Right atrium auricular region (tissue), 2 donors: ENCODE measurements at places on chromosomes 7 and 10. TPM values are rescaled to one million over a fixed set of nuclear protein-coding genes. Genes with fewer than 3 reads are reported as not detected.

PKD2L1 gene
- total RNA-seq = not detected

PTF1A gene
- total RNA-seq = not detected

SEMA3D gene
- total RNA-seq = 1.4 TPM

GRCh38 chr10:34743814-34744213, 71.3 kb downstream of the PARD3 start:
- H3K27me3 ChIP-seq = no peaks in the 10 kb centered on the region
- peak overlapping the region; percentile 70 for H3K27ac ChIP-seq
- no peak overlapping the region for H3K4me3 ChIP-seq
- no peaks in the 10 kb centered on the region for H3K36me3 ChIP-seq

DNA sequence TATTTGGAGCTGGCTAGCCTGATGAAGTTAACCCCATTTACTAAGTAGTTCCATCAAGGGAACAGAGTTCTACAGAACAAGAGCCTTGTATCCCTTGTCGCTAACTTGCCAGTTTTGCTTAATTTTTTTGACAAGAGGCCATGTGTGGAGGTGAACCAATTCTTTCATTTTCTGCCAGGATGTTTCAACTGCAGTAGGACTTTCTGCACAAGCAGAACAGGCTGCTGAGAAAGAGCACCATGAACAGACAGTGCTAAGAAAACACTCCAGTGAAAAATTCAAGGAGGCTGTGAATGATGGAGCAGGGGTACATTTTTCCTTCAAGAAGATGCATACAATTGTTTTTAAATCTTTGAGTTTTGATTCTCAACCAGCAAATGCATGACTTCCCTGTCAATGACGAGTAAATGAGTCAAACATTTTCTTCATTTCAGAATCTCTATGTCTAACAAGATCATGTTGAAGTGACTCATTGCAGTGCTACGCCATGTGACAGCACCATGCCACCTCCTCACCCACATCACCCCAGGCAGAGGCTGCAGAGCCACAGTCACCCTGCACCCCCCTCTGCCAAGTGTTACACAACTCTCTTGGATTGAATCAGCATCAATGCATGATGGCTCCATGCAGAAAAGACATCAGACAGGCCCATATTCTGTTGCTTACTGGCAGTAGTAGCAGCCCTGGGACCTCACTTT, 193.1 kb downstream of the COBL start:
- peak; percentile 59 for DNase-seq
- peaks cover 26% of the 10 kb centered on the region for H3K4me1 ChIP-seq
- H3K27me3 ChIP-seq = no peaks in the 10 kb centered on the region
- H3K27ac ChIP-seq = peak overlapping the region; percentile 60
- no peaks in the 10 kb centered on the region for H3K36me3 ChIP-seq

DNA sequence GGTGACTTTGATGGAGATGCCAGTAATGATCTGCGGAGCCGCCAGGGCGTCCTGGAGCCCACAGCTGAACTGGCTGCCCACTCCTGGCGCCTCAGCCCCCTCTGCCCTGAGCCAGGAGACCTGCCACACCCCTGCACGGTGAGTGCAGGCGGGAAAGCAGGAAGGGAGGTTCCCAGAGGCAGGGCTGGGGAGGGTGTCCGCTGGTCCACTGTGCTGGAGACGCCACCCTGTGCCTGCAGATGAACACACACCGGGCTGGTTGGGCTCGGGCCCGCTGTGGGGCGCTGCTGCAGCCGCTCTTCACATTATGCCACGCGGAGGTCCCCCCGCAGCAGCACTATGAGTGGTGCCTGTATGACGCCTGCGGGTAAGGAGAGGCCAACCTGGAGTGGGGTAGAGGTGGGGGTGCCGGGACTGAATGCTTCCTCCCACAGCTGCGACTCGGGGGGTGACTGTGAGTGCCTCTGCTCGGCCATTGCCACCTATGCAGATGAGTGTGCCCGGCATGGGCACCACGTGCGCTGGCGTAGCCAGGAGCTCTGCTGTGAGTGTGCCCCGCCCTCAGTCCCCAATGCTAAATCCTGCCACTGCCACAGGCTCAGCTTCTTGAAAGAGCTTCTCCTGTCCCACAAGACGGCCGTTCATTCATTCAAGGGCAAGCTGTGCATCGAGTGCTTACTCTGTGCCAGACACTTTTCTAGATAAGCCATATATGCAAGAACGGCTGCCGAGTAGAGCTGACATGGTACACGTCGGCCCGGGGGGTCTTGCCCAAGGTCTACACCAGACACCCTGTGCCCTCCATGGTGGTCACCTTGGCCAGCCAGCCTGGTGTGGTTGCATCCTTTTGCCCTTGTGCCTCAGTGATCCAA, 14.3 kb upstream of the ZNF467 start:
- no peaks in the 10 kb centered on the region for H3K36me3 ChIP-seq
- H3K27me3 ChIP-seq = no peaks in the 10 kb centered on the region
- no peak overlapping the region for H3K27ac ChIP-seq
- H3K4me3 ChIP-seq = no peak overlapping the region
- no peak for DNase-seq

DNA sequence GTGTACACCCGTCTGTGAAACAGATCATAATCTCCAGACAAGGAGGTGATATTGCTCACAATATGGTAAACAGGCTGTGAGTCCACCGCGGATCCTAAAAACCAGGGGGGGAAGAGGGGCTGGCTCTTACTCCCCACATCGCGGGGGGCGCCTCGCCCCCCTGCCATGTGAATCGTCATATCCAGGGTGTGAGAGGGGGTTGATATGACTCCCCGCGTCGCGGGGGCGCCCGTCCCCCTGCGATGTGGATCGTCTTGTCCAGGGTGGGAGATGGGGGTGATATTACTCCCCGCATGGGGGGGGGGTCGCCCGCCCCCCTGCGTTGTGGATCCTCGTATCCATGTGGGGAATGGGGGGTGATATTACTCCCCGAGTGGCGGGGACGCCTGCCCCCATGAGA, 30.9 kb downstream of the OCM2 start:
- H3K27ac ChIP-seq = no peak overlapping the region
- H3K27me3 ChIP-seq = no peaks in the 10 kb centered on the region
- no peak for DNase-seq
- H3K36me3 ChIP-seq = no peaks in the 10 kb centered on the region

DNA sequence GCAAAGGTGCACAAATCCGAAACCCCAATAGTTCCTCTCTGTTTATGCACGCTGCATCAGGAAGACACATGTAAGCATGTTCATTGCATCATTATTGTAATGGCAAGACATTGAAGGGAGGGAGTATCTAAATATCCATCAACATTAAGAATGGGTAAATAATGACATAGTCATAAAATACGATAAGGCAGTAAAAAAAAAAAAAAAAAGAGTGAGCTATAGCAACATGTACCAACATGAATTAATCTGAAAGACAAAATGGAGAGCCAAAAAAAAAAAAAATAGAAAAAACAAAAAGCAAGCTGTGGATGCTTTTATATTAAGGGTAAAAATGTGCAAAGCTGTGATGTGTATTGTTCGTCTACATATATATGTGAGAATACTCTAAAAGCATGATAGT, 70.2 kb upstream of the ABLIM1 start:
- DNase-seq = no peak
- no peaks in the 10 kb centered on the region for H3K36me3 ChIP-seq
- no peaks in the 10 kb centered on the region for H3K27me3 ChIP-seq
- H3K4me3 ChIP-seq = no peak overlapping the region
- H3K27ac ChIP-seq = no peak overlapping the region
- H3K4me1 ChIP-seq = peaks cover 26% of the 10 kb centered on the region

DNA sequence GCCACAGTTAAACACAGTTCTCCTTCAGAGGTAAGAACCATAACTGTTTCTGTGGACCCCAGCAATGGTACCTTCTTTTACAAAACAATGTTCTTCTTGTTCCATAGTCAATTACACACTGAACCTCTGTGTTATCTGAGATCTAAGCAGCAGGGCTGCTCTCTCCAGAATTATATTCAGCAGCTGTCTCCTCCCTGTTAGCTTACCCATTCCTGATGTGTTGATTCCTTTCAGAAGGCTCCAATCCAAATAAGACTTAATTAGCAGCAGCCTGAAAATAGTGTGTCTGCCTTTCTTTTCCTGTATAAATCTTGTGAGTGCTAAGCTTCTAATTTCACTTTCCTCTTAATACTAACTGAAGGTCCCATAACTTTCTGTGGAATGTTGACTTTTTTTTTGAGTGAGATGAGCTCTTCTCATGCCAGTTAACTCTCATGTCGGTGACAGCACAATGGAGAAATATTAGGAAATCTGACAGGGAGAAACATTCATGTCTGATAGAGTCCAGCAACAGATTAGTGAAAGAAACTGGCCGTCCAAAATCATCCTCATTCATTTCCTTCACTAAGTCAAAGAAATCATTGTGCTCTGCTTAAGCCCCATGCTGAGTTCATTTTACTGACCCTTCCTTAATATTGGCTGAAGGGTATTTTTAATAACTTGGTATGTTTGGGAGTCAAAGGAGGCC, 226.5 kb downstream of the PRKG1 start:
- no peaks in the 10 kb centered on the region for H3K36me3 ChIP-seq
- peak overlapping the region; percentile 61 for H3K27ac ChIP-seq
- no peaks in the 10 kb centered on the region for H3K27me3 ChIP-seq
- no peaks in the 10 kb centered on the region for H3K4me1 ChIP-seq

- DNase-seq = no peak
- no peak overlapping the region for H3K4me3 ChIP-seq
- no peaks in the 10 kb centered on the region for H3K4me1 ChIP-seq
- H3K36me3 ChIP-seq = no peaks in the 10 kb centered on the region
Observed at GRCh38 chr10:124717041-124717757, 27.0 kb downstream of the FAM53B start.

- H3K27ac ChIP-seq = peak overlapping the region; percentile 91
- no peaks in the 10 kb centered on the region for H3K4me1 ChIP-seq
- H3K27me3 ChIP-seq = no peaks in the 10 kb centered on the region
- H3K4me3 ChIP-seq = peak overlapping the region; percentile 50
- no peak for DNase-seq
Observed at GRCh38 chr10:69409176-69409495, 7.6 kb downstream of the TACR2 start.

- DNase-seq = no peak
- no peak overlapping the region for H3K4me3 ChIP-seq
- H3K27ac ChIP-seq = no peak overlapping the region
Observed at GRCh38 chr10:42482411-42482810, 156.0 kb downstream of the ZNF33B start.

DNA sequence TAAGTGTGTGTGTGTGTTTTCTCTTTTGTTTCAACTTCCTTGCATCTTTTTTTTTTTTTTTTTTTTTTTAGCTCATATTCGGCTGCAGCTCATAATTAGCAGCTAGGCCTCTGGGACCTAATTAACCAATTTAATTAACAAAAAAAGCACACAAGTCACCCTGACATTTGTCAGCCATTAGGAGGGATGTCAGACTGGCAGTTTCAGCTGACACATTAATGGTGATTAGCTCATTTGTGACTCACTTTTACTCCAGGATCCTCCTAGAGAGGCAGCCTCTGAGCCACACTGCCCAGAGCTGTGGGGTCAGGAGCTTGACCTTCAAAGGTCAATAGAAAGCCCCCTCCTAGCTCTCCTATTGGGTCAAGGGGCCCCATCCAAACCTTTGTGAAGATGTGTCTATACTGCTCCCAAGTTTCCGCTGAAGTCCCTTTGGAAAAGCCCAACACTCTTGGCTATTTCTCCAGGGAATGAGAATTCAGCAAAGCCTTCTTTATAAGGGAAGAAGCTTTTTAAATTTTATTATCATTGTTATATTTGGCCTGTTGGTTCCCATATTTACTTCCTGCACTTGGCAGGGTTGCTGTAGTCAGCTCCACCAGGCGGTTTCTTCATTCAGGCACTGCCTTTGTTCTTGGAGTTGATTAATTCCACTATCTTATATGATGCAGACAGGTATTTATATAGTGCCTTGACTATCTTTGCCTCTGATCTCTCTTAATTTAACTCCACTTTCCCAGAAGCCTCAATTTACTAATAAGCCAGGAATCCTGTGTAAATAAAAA, 109.5 kb upstream of the HABP2 start:
- no peak overlapping the region for H3K4me3 ChIP-seq
- DNase-seq = no peak
- no peaks in the 10 kb centered on the region for H3K36me3 ChIP-seq
- H3K4me1 ChIP-seq = no peaks in the 10 kb centered on the region
- H3K27ac ChIP-seq = no peak overlapping the region

DNA sequence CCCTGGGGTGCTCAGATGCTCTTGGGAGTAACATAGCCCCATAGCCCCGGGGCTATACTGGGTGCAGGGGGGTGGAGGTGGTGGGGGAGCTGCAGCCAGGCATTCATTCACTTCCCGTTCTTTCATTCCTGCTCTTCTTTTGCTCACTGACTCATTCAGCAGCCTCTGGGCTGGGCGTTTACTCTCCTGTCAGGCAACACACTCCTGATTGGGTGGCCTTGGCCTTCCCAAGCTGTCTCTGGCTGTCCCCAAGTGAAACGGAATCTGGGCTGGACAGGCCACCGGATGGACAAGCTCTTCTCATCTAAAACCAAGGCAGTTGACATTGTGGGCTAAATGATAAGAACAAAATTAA, 34.6 kb downstream of the CHST3 start:
- H3K27me3 ChIP-seq = no peaks in the 10 kb centered on the region
- peak overlapping the region; percentile 87 for H3K27ac ChIP-seq

DNA sequence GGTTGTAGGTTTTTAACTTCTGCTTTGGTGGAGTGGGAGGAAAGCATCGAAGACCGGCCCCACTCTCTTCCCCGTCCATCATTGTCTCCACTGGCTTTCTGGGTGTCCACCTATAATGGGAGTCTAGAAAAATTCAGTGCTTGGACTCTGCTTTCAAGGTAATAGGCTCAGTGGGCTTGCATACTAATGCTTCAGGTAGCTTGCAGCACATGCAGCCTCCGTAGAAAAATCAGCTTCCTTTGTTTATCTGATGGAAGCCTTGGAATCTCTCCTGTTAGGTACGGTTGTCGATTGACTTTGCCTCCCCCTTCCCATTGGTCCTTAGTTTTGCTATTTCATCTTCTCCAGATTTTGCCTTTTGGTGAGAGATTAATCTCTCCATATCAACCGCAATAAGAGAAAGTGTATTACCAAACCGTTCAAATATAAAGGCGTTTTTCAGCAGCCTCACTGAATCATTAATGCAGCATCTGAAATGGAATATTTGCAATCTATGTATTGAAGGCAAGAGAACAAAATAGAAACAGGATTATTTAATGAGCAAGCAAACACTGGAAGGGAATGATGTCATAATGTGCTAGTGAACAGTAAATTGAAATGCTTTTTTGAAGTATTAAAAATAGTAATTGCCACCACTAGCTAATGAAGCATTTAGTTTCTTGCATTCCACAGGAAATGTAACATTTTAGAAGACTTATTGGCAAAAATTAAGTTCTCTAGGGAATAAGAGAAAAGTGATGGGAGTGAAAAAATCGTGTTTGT, 944 bp downstream of the AVL9 start:
- H3K4me3 ChIP-seq = peak overlapping the region; percentile 95
- no peaks in the 10 kb centered on the region for H3K27me3 ChIP-seq
- no peaks in the 10 kb centered on the region for H3K4me1 ChIP-seq
- peak overlapping the region; percentile 92 for H3K27ac ChIP-seq
- no peaks in the 10 kb centered on the region for H3K36me3 ChIP-seq

DNA sequence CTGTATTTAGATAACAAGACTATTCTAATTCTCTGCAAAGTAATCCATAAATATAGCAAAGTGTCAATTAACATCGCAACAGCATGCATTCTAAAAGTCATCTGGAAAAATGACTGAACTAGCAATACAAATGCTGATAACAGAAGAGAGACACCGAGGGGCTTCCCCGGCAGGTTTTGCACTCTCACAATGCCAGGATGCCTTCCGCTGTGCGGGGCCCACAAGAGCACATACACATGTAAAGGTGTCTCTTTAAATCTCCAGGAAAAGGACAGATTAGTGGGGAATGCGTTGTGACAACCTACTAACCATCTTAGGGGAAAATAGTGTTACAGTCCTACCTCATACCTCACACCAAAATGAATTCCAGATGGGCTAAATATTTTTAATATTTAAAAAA, 86.9 kb downstream of the CXCL12 start:
- DNase-seq = no peak
- no peaks in the 10 kb centered on the region for H3K36me3 ChIP-seq
- no peaks in the 10 kb centered on the region for H3K27me3 ChIP-seq
- no peaks in the 10 kb centered on the region for H3K4me1 ChIP-seq
- H3K27ac ChIP-seq = no peak overlapping the region
